ENCODE measurements at places on chromosomes 13 and 19.

DNA sequence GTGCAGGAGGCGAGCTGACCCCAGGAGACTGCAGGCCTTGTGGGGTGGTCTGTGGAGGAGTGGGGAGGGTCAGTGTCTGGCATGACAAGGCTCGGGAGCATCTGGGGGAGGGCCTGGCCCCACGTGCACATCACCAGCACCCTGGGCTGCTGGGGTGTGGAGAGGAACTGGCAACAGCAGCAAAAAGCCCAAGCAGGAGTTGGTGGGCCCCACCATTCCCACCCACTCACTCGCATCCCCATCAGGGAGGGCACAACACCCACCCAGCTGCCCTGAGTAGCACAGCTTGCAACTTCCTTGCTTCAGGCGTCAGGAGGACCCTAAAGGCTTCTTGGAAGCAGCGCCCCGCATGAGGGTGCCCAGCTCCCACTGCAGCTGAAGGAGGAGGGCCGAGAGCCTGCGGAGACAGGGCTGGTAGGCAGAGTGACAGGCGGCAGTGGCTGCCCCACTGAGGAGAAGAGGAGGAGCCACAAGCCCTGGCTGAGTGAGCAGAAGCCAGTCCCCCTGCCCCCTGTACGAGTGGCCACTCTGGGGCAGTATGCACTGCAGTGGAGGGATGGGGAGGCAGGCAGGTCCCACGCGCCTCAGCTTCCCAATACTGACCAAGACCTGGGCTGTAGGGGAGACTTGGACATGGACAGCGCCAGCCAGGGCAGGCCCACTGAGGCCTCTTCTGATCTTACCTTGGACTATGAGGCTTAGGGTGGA lies 26.5 kb downstream of the ELL start:
- DNase-seq: no peak

DNA sequence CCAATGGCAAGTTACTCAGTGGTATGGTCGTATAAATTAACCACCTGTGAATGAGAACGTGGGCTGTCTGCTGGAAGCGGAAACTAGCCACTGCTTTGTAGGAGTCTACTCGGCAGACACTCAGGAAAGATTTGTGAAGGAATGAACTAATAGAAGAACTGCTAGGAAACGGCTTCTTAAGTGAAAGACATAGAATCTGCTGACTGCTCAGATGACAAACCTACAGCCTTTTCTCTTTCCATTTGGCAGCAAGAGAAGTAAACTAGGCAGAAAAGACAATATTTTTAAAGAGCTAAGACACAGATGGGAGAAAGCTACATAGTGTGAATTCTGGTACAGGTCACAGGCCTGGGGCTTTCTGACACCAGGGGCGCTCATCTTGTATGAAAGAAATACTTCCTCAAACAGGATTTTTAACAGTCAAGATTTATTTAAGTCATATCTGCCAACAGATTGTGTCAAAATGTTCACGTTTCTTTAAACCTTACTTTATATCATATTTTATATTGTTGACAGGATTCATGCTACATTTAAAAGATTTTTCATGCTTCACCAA lies 78.4 kb downstream of the MIPEP start:
- no peak for DNase-seq

- DNase-seq: no peak
Observed at GRCh38 chr13:43274881-43275280, 251.5 kb downstream of the DNAJC15 start.

GRCh38 chr13:44508562-44509077 lies 67.5 kb downstream of the TSC22D1 start:
- DNase-seq: no peak
